Colonic mucosa (tissue), 4 donors: ENCODE measurements at places on chromosomes 6 and 20.

- no peak for DNase-seq
These were observed at the start of gene TNXB for GRCh38 chr6:32109114-32109764. Gene TNXB, minus strand, starts transcription at chr6:32109338. Its CDS starts 11,140 bp downstream, at chr6:32098198.

GRCh38 chr6:143741480-143741879, 63.7 kb downstream of the PHACTR2 start:
- no peak for DNase-seq

DNA sequence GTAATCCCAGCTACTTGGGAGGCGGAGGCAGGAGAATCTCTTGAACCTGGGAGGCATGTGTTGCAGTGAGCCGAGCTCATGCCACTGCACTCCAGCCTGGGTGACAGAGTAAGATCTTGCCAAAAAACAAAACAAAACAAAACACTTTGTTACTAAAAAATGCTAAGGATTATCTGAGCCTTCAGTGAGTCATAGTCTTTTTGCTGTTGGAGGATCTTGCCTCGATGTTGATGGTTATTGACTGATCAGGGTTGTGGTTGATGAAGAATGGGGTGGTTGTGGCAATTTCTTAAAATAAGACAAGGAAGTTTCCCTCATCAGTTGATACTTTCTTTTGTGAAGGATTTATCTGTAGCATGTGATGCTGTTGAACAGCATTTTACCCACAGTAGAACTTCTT, 196.8 kb upstream of the HDDC2 start:
- DNase-seq = no peak

- no peak for DNase-seq
These were observed 19.3 kb upstream of the TTK start for GRCh38 chr6:79985128-79985527.

DNA sequence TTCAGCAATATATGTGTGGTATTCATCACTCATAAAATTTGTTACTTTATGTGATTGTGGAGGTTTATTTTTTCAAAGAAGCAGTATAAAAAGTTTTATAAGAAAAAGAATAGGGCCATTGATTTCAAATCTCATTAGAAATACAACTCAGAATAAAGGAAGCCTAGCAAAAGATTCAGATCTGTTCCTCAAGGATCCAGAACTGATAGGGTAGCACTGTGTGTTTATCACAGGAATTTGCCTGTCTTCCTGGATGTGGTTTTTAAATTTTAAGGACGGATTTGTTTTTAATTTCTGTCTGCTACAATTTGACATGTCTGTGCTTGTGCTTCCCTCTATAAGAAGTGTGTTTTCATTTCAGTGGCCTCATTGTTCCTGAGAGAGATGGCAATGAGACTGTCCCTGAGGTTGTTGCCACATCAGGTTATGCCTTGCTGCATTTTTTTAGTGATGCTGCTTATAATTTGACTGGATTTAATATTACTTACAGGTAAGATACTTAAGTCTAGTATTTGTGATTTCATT, 74.6 kb downstream of the ATRN start:
- DNase-seq = no peak

- DNase-seq = peak; percentile 90
These were observed 828 bp upstream of the DSTN start for GRCh38 chr20:17568972-17569521.

GRCh38 chr6:26280407-26280806, 84.6 kb upstream of the BTN3A2 start:
- no peak for DNase-seq

DNA sequence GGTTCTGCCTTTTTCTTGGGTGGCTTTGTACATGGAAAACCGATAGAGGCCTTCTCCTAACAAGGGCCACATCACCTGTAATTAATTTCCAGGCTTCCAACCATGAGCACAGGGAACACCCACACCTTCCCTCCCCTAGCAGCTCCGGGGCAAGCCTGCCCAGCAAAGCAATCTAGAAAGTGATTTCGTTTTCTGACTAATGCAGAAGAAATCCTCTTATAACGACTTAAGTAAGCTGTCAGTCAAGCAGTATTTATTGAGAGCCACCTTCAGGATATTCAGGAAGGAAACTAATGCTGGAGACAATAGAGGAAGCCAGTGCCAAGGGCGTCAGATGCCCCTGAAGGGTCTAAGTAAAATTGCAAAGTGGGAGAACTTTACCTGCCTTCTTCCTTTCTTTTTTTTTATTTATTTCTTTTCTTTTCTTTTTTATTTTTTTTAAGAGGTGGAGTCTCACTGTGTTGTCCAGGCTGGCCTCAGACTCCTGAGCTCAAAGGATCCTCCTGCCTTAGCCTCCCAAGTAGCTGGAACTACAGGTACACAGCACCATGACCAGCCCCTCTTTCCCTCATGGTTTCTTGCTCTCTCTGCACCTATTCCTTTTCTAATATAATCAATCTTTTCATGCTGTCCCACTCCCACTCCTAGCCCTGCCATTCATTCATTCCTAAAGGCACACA, 67.5 kb upstream of the MBOAT1 start:
- DNase-seq = no peak

GRCh38 chr6:91730710-91731109, 1143.8 kb upstream of the MAP3K7 start:
- DNase-seq = no peak

- DNase-seq = no peak
These were observed 22.2 kb downstream of the PPP1R3G start for GRCh38 chr6:5107341-5107740.

DNA sequence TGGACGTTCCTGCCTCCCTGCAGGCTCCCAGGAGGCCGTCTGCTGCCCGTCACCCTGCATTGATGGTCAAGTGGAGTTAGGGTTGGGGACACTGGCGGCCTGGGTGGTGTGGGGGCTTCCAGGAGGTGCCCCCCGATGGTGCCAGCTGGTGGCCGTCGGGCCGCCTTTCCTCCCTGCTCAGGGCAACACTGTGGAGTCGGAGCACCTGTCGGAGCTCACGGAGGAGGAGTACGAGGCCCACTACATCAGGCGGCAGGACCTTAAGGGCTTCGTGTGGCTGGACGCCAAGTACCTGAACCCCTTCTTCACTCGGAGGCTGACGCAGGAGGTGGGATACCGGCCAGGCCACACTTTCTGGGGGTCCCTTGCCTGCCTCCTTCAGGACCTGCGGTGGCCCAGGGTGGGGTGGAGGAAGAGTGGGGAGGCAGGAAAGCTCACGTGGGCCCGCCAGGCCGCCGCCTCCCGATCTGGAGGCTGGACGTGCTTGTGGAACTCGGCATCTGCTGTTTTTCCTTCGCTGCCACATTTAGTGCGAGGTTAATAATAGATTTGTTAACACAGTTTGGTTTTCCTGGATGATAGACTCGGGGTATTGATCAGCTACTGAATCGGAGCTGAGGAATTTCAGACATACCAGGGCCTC, 28.6 kb downstream of the SPATA2 start:
- DNase-seq = no peak

DNA sequence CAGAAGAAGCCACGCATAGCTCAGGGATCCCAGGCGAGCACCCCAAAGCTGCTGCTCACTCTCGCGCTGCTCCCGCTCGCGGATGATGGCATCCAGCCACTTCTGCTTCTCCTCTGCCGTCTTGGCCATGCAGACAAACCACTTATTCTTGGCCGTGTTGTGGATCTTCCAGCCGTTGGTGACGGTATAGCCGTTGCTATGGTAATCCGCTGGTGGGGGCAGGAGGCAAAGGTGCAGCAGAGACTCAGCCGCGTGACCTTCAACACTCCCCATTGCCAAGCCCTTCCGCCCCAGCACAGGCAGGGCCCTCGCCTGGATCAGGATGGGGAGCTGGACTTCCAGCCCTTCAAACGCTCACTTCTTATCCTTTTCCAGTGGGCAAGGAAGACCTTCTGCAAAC, 136.9 kb downstream of the PREX1 start:
- peak; percentile 81 for DNase-seq

GRCh38 chr6:70180183-70180900, 122.5 kb downstream of the COL9A1 start:
- no peak for DNase-seq

DNA sequence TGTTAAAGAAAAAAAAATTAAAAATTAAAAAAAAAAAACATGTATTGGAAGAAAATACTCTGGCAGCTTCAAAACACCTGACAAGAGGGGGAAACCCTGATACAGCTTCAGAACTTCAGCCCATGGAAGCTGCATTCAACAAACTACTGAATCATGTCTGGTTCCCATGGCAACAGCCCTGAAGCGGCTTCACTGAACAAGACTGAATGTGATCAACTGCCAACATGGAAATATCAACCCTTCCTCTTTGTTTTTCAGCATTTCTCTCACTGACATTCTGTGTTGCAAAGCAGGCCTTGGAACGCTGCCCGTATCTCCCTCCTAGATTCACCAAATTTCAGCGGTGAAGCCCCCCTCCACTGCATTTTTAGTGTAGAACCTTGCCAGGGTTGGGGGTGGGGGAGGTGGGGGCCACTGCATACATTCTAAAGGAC, 91.3 kb upstream of the SHLD1 start:
- peak; percentile 40 for DNase-seq

- DNase-seq = no peak
These were observed 108.7 kb upstream of the MAP3K4 start for GRCh38 chr6:160882791-160883279.

GRCh38 chr6:154683756-154684523, 49.3 kb upstream of the SCAF8 start:
- peak; percentile 16 for DNase-seq

DNA sequence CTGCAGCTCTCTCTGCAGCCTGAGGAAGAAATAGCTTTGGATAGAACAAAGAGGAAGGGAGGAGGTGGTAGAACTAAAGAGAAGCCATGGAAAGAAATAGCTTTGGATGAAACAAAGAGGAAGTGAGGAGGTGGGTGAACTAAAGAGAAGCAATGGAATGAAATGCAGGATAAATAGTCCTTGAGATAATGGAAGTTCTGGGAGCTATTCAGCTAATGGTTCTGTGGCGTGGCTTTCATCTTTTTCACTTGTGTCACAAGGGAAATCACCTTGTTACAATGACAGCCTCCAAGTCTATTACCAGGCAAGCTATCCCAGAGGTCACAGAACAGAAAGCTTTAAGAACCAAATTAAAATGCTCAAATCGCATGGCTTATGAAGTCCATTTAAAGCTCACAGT, 141.3 kb upstream of the ARG1 start:
- no peak for DNase-seq

- DNase-seq = peak; percentile 32
These were observed at the start of gene OXT for GRCh38 chr20:3071610-3072529. Gene OXT, plus strand, starts transcription at chr20:3071620. Its CDS starts 36 bp downstream, at chr20:3071656.

DNA sequence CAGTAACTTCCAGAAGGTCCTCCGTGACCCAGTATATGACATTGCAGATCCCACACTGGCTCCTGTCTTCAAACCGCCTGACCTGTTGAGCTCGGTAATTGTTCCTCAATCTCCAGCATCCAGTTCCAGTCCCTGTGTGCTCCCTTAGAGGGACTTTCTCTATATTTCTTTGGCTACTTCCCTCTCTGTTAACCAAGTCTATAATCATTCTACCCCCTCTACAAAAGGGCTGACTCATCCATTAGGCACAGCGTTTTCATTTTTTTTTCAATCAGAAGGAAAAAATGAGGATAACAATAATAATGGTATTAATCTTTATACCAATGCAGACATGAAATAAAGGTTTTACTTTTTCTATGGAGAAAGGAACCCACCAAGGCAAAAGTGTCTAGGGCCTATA, 69.3 kb downstream of the FAM229B start:
- no peak for DNase-seq

GRCh38 chr6:129936329-129937165, 75.4 kb upstream of the TMEM244 start:
- DNase-seq = peak; percentile 67

DNA sequence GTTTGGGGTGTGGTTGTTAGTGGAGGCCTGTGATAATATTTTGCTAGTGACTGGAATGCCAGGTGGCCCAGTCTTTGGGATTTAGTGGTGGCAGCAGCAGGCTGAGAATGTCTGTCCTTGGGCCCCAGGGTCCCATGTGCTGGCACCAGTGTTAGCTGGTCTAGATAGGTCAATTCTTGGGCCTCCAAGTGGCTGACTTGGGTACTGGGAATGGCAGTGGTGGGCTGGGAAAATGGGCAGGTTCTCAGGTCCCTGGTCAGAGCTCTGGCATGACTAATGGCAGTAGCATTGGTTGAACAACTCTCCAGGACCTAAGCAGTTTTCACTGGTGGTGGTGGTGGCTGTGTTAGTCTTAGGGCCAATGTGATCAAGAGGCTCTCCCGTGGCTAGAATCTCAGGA, 50.3 kb downstream of the OLIG3 start:
- no peak for DNase-seq

GRCh38 chr6:127051571-127052260, 66.8 kb upstream of the RSPO3 start:
- no peak for DNase-seq

DNA sequence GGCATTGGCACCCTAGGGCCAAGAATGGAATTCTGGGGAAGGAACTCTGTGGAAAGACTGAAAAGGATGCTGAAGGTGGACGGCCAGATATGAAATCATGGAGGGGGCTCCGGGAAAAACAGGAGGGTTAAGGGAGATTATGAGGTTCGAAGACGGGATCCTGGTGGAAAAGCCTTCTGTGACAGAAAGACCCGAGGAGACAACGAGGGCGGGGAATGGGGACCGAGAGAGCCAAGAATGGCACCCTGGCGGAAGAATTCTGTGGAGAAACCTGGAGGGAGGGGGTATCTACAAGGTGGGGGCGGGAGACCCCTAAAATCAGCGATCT, 426 bp downstream of the TRMT6 start:
- no peak for DNase-seq

DNA sequence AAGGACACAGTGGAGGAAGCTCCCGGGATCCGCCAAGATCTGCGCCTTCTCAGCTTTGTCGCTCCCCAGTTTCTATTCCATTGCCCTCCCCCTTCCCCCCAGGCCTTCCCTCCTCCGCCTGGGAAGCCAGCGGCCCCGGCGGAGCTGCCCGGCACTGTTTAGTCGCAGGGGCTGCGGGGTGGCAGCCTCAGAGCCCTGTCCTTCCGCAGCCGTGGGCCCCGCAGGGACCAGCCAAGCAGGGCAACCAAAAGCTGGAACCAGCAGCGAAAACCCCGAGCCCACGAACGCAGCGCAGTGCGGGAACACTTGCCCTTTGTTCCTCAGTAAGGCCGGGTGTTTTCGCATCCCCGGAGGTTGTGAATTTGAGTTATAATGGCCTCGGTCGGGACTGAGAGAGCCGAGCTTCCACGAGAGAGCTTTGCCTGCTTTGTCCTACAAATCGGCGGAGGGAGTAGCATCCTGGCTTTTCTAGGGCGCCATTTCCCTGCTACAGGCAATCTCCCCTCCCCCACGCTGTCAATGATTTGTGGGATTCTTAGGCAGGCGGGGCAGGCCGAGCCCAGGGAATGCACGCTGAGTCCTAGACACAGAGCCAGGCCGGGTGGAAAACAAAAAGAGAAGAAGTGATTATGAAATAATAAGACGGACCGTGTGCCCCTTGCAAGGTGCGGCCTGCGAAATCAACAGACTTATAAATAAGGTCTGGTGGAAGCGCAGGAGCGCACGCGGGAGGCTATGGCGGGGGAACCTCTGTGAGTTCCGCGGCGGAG, 4.0 kb upstream of the TUBB2B start:
- DNase-seq = peak; percentile 90

DNA sequence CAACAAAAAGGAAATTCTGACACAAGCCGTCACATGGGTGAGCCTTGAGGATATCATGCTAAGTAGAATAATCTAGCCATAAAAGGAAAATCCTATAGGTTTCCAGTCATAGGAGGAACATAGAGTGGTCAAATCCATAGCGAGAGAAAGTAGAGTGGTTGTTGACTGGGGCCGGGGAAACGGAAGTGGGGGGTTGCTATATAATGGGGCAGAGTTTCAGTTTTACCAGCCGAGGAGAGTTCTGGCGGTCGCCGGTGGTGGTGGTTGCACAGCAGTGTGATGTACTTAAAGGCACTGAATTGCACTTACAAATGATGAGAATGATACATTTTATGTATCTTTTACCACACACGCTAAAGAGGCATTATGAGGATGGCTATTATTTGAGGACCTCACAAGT, 4.9 kb downstream of the GPR31 start:
- no peak for DNase-seq
